Activated naive CD8-positive, alpha-beta T cell treated with anti-CD3 and anti-CD28 coated beads, Interleukin-2, amount 10 ng/mL, durations not matched to agents 7 days and 5 days (primary cell): ENCODE measurements at places on chromosomes 16 and 17. TPM values are rescaled to one million over a fixed set of nuclear protein-coding genes. Genes with fewer than 3 reads are reported as not detected.

ZNF267 gene
- 62.6 TPM for total RNA-seq

GPR179 gene
- total RNA-seq, result 0.06 TPM

RSAD1 gene
- total RNA-seq, result 43.5 TPM

GAS7 gene
- 2.7 TPM for total RNA-seq

SPEM1 gene
- not detected for total RNA-seq

CCL7 gene
- not detected for total RNA-seq

LRRC75A gene
- 5.5 TPM for total RNA-seq

NRN1L gene
- 3.1 TPM for total RNA-seq

CES5A gene
- not detected for total RNA-seq

AIPL1 gene
- total RNA-seq, result not detected

PRSS21 gene
- total RNA-seq, result 6.9 TPM

GRIN2C gene
- not detected for total RNA-seq

NLRC3 gene
- 97.4 TPM for total RNA-seq

UTS2R gene
- not detected for total RNA-seq

ITGAL gene
- total RNA-seq, result 664 TPM

DNA sequence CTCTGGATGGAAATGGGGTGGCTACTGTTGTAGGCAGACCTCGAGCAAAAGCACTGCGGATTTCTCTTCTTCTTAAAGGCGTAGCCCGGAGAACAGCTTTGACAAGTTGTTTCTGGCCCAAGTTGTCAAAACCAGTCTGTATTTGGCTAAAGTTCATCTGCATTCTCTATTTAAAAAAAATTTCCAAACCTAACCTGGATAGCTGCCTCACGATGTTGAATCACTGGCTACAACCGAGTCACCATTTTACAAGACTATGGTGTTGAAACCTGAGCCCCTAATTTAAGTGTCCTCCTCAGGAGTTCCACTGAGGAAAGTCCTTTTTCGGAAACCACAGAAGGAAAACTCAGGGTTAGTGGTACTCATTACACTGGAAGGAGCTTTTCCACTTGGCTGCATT, 1.5 kb downstream of the SLC16A6 start:
- DNase-seq, result no peak

- DNase-seq, result no peak
These were observed 55.2 kb downstream of the GAN start for GRCh38 chr16:81369888-81370504.

- no peak for DNase-seq
These were observed 70.0 kb upstream of the PMFBP1 start for GRCh38 chr16:72241930-72242329.

- no peak for DNase-seq
These were observed 1.3 kb downstream of the DGKE start for GRCh38 chr17:56835264-56835585.

DNA sequence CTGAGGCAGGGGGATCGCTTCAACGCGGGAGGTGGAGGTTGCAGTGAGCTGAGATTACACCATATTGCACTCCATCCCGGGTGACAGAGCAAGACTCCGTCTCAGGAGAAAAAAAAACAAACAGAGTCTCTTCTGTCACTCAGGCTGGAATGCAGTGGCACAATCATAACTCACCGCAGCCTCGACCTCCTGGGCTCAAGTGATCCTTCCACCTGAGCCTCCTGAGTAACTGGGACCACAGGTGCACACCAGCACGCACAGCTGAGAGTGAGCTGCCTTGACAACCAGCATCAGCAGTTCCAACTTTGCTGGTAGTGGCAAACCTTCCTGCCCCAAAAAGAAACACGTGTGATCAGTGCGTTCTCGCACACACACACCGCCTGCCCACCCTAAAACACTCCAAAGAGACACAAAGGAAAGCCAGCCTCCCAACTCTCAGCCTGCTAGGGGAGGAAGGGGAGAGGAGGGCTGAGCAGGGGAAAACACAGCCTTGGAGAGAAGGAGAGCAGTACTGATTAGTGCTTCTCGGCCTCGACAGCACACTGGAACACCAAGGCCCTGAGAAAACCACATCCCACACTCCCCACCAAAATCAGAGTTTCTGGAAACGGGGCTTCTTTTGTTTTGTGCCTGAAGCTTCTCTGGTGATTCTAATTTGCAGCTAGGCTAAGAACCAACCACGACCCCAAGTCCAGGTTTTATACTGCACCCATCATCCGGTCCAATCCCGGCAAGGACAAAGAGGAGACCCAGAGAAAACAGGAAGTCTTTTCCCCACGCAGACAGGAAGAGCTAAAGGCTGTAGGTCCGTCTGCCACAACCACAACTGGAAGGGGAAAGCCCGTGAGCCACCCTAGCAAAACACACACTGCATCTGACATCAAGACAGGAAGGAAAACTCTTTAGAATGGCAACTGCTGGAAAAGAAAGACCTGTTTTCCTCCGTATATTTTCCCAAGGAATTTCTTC, 28.8 kb downstream of the ZCCHC14 start:
- no peak for DNase-seq

DNA sequence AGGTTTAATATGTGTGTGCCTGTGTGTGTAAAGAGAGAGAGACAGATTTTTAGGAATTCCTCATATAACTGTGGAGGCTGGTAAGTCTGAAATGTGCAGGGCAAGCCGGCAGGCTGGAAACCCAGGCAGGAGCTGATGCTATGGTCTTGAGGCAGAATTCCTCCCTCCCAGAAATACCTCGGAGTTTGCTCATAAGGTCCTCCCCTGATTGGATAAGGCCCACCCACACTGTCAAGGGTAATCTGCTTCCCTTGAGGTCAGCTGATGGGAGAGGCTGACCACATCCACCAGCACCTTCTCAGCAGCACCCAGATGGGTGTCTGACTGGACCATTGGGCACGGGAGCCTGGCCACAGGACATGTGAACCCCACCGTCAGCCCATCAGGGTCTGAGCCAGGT, 42.4 kb downstream of the C16orf95 start:
- DNase-seq, result no peak

GRCh38 chr16:72764015-72764654, 283.8 kb downstream of the ZFHX3 start:
- no peak for DNase-seq

- DNase-seq, result no peak
These were observed 7.3 kb upstream of the RPRML start for GRCh38 chr17:46986366-46986765.

GRCh38 chr17:63435681-63436522, 10.2 kb downstream of the CYB561 start:
- DNase-seq, result no peak

- DNase-seq, result no peak
These were observed 805 bp upstream of the C16orf95 start for GRCh38 chr16:87317750-87318644.

DNA sequence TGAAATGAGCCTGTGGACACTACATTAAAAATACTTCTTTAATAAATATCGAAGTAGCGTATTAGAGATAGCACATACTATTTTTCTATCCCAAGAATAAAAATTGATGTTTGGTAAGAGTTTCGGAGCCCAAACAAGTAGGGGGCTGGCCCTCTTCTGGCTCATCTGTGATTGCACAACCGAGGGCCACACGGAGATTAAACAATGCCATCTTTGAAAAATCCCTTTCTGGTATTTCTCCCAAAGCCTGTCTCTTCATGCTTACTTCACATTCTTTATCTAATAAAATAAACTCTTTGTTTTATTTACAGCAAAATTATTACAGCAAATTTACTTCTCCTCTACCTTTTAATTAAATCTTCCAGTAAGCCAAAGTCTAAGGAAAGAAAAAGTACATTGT, 9.6 kb upstream of the MYH11 start:
- no peak for DNase-seq

- DNase-seq, result no peak
These were observed 1.3 kb downstream of the SLC43A2 start for GRCh38 chr17:1627182-1627981.

GRCh38 chr16:20851601-20852000, 45.3 kb downstream of the REXO5 start:
- no peak for DNase-seq

DNA sequence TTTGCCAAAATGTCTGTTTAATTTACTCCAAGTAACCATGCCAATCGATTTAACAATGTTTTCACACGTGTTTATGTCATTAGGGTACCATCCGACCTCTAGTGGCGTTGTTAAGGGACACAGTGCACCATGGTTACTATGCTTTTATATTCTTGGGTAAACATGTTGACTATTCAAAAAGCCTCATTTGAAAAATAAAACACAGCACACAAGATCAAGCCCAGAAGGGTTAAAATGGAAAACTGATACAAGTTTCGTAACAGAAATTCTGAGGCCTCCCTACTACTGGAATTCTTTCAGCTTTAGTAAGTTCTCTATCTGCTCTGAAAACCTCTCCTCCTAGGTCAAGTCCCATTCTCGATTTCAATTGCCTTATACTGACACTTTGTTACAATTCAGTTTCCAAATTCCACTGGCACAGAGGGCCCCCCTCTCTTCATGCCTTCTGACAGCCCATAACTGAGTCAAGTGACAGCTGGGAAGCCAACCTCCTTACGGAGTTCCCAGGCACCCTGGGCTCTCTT, 2.1 kb downstream of the CFAP20 start:
- DNase-seq, result no peak

DNA sequence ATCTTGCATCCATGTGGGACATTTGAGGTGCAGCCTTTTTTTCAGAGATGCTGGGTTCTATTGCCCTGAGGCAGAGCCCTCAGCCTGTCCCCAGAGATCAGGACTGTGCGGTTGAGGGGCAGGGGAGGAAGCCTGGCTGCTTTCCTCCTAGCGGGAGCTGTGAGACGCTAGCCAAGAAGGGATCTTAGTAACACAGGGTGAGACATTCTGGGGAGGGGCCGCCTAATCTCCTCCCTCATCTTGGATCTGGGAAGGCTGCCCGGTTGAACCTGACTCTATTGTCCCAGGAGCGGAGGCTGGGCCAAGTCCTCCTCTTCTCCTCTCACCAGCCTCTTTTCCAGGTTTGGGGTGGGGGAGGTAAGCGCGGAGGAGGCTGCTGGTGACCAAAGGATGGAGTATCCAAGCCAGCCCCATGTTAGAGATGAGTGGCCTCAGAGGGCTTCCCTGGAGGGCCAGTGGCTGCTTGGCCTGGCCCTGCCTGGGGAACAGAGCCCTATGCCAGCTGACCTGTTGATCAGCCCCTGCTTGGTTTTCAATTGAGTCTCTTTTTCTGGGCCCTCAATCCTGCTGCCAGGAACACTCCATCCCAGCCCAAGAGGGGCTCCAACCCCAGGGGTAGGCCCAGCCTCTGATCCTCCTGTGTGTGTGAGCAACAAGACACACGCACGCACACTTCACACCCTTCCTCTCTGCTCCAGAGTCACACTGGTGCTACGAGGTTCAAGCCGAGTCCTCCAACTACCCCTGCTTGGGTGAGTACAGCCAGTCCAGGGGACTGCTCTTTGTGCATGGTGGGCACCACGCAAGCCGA, 5.0 kb downstream of the CA4 start:
- no peak for DNase-seq

DNA sequence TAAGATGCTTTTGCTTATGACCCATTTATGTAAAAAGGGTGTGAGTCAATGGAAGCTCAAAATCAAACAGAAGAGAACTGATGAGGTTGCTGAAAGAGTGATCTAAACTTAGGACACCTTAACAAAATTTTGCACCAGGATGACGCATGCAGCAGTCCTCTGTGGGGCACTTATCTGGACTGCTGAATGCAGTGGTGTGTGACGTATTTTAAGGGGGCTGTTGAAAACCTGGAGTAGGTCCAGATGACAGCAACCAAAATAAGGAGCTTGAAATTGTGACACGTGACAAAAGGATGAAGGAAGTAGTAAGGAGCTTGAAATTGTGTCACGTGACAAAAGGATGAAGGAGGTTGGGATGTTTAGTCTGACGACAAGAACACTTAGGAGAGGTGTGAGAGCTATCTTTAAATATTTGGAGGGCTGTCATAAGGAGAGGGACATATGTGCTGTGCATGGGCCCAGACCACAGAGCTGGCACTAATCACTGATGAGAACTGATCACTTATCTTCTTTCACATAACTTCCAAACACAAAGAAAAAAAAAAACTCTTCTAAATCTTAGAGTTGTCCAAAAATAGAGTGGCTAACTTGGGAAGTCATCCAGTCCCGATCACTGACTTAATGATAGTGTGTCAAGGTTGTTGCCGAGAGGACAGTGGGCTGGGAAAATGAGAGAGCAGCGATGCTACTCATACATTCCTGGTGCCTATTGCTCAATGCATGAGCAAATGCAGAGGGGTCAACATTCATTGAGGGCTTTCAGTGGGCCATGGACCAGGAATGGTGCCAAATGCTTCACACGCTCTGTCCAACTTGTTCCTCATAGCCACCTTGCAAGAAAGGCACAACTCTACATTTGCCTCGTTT, 264.2 kb upstream of the ZFHX3 start:
- no peak for DNase-seq
